ENCODE measurements at places on chromosomes 12 and 14. TPM values are rescaled to one million over a fixed set of nuclear protein-coding genes. Genes with fewer than 3 reads are reported as not detected.

The RPL10L gene
- not detected for total RNA-seq

The CISTR gene
- total RNA-seq = not detected

The ZCRB1 gene
- total RNA-seq = 62.0 TPM

The TAS2R46 gene
- not detected for total RNA-seq

The CLEC1A gene
- total RNA-seq = not detected

The PRB3 gene
- not detected for total RNA-seq

The MNAT1 gene
- 43.9 TPM for total RNA-seq

The P2RX2 gene
- total RNA-seq = not detected

The RNF212B gene
- total RNA-seq = not detected

The KRT75 gene
- total RNA-seq = 0.08 TPM

The TSHR gene
- total RNA-seq = not detected

Measured in A549 treated with Hydrocortisone at 1 μM for 4 hours (cell line).